ENCODE measurements at places on chromosomes 12 and 14. TPM values are rescaled to one million over a fixed set of nuclear protein-coding genes. Genes with fewer than 3 reads are reported as not detected.

Gene SDR9C7
- total RNA-seq = not detected

Gene NRXN3
- 6.1 TPM for total RNA-seq

Gene MYH7
- not detected for total RNA-seq

Gene FZD10
- total RNA-seq = 0.49 TPM

Gene ANO4
- 0.16 TPM for total RNA-seq

Gene SLC24A4
- not detected for total RNA-seq

Gene FAM222A
- total RNA-seq = 1.3 TPM

Gene SLC6A15
- 0.65 TPM for total RNA-seq

Gene KRT6B
- not detected for total RNA-seq

Gene EIF2S3B
- total RNA-seq = 0.38 TPM

Gene SERPINA1
- 10.3 TPM for total RNA-seq

Gene NKX2-8
- total RNA-seq = not detected

Gene SOX5
- 1.8 TPM for total RNA-seq

Gene TAS2R7
- not detected for total RNA-seq

Gene PROX2
- total RNA-seq = not detected

Gene CCDC196
- total RNA-seq = not detected

Gene KLRC1
- total RNA-seq = not detected

Gene TAS2R20
- 0.51 TPM for total RNA-seq

Gene OAS3
- total RNA-seq = 4.6 TPM

Gene SGPP1
- 15.5 TPM for total RNA-seq

Gene CCND2
- 15.1 TPM for total RNA-seq

Gene SERPINA5
- total RNA-seq = 0.63 TPM

Gene GLS2
- total RNA-seq = 2.2 TPM

Gene KRT71
- total RNA-seq = not detected

Gene TGFB3
- total RNA-seq = 1.1 TPM

Gene NRL
- total RNA-seq = 3.5 TPM

Gene KRT83
- not detected for total RNA-seq

Gene LLPH
- total RNA-seq = 6.2 TPM

Gene ACTR6
- total RNA-seq = 6.4 TPM

Gene TSPAN9
- 24.9 TPM for total RNA-seq

Gene CRACR2A
- 1.8 TPM for total RNA-seq

Gene HNRNPC
- total RNA-seq = 591 TPM

Gene AICDA
- not detected for total RNA-seq

Gene SCN8A
- total RNA-seq = 1.6 TPM

Gene FAM186B
- 0.13 TPM for total RNA-seq

Gene MGP
- total RNA-seq = 10.8 TPM

Gene TTLL5
- 14.2 TPM for total RNA-seq

Gene IRAK3
- total RNA-seq = 2.6 TPM

Gene AVPR1A
- total RNA-seq = not detected

Gene DNAJC22
- total RNA-seq = 5.9 TPM

Gene DACT1
- 9.1 TPM for total RNA-seq

Gene NANOG
- not detected for total RNA-seq

Gene MAP3K9
- 9.8 TPM for total RNA-seq

Gene OR2AP1
- total RNA-seq = not detected

Gene RPGRIP1
- not detected for total RNA-seq

Gene RBM19
- 23.2 TPM for total RNA-seq

Gene MARCHF9
- 5.4 TPM for total RNA-seq

Gene MANSC4
- total RNA-seq = not detected

Gene PIANP
- total RNA-seq = 2.9 TPM

Gene WIF1
- total RNA-seq = not detected

Gene MMP14
- total RNA-seq = 526 TPM

Gene CIROP
- not detected for total RNA-seq

Gene TSPAN8
- total RNA-seq = not detected

Gene NEDD8
- total RNA-seq = 93.6 TPM

Gene HDAC7
- total RNA-seq = 83.5 TPM

Gene FAM181A
- not detected for total RNA-seq

Gene NINJ2
- 0.16 TPM for total RNA-seq

Gene ATL1
- total RNA-seq = 3.4 TPM

Gene AJUBA
- total RNA-seq = 123 TPM
